ENCODE measurements at places on chromosomes 6 and 20. TPM values are rescaled to one million over a fixed set of nuclear protein-coding genes. Genes with fewer than 3 reads are reported as not detected.

Gene SLC32A1
- total RNA-seq: not detected

Gene PLN
- 52.7 TPM for total RNA-seq

Gene ECT2L
- not detected for total RNA-seq

Gene PRL
- total RNA-seq: not detected

Gene CALHM4
- total RNA-seq: not detected

Gene IRF4
- not detected for total RNA-seq

Gene QKI
- total RNA-seq: 261 TPM

Gene MOCS3
- total RNA-seq: 0.89 TPM

Gene PLAGL2
- total RNA-seq: 5.8 TPM

Gene MYL9
- 33.0 TPM for total RNA-seq

Gene ELOVL4
- total RNA-seq: not detected

Gene SOBP
- 16.9 TPM for total RNA-seq

Gene SRMS
- not detected for total RNA-seq

Gene SLC52A3
- 0.89 TPM for total RNA-seq

Gene SLC13A3
- 6.6 TPM for total RNA-seq

Gene DEFB126
- not detected for total RNA-seq

Gene DLL1
- 13.4 TPM for total RNA-seq

Gene MROH8
- 0.45 TPM for total RNA-seq

Gene SLC35A1
- 17.0 TPM for total RNA-seq

Gene TNXB
- 82.2 TPM for total RNA-seq

Gene RSPO3
- total RNA-seq: 2.0 TPM

Gene MRPS18B
- total RNA-seq: 54.8 TPM

Gene PARD6B
- total RNA-seq: 15.2 TPM

Gene ANGPT4
- 0.29 TPM for total RNA-seq

Gene PHF1
- total RNA-seq: 82.3 TPM

Gene FAM110A
- 1.3 TPM for total RNA-seq

Gene C6orf132
- 77.6 TPM for total RNA-seq

Gene PNLDC1
- total RNA-seq: not detected

Gene MACROD2
- total RNA-seq: 31.3 TPM

Gene CD83
- 9.3 TPM for total RNA-seq

Gene CGAS
- total RNA-seq: 1.7 TPM

Gene KCNB1
- 2.3 TPM for total RNA-seq

Gene EEF1A2
- 64.8 TPM for total RNA-seq

Gene RBPJL
- not detected for total RNA-seq

Gene FYN
- total RNA-seq: 81.7 TPM

Data from stomach (tissue), 19 donors.